ENCODE measurements at places on chromosomes 7 and 10. TPM values are rescaled to one million over a fixed set of nuclear protein-coding genes. Genes with fewer than 3 reads are reported as not detected.

The VSTM4 gene
- 6.8 TPM for total RNA-seq

DNA sequence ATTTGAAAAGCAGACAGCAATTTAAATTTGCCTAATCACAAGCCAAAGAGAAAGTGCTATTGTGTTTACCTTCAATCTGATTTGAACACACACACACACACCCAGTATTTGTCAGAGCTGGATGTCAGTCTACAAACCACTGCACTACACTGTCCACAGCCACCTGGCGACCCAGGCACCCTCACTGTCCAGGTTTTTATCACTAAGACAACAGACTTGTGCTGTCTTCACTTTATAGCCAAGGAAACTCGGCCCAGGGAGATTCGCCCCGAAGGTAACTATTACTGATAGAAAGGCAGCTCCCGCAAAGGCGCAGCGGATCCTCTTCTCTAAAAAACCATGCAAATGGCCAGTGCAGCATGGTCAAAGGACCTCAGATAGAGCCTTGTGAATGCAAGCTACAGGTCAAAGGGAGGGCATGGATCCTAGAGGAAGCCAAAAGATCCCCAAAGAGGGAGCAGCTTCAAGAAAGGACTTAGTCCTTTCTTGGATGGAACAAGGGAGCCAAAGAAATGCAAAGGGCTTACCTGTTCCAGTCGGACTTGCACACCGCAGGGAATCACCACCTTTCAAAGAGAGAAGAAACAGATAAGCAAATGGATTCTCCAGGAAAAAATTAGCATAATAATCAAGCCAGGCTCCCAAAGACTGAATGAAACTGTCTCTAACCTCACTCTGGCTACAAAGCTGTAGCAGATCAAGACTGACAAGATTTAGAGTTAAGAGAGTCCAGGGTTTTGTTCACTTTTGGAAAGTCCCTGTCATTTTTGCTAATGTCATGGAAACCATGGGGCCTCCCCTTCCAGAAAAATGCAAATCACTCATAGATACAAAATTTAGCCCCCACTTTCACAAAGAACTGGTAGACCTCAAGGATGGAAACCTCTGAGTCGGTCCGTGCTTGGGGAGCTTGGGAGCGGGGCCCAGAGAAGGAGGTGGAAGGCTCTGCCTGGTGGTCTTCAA, 101.1 kb downstream of the TNS3 start:
- DNase-seq = no peak
- H3K4me3 ChIP-seq = peak overlapping the region; percentile 20
- peak overlapping the region; percentile 77 for H3K27ac ChIP-seq
- no peaks in the 10 kb centered on the region for H3K27me3 ChIP-seq
- peaks cover 96% of the 10 kb centered on the region for H3K4me1 ChIP-seq

The UFSP1 gene
- total RNA-seq = 1.3 TPM

The PPP1R17 gene
- total RNA-seq = not detected

DNA sequence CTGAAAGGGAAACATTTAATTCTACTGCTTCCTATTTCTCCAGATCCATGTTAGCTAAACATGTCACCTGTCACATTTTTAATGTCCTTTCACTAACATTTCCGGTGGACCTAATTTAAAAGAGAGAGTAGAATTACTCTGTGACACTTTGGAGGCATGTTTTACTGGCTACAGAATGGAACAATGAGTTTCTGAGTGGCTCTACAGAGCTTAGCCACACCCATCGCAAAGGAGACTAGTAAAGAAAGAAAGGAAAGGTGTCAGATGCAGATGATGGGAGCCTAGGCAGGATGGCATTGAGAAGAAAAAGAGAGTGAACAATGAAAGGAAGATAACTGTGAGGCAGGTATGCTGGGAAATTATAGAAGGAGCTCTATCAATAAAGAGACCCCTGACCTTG, 35.9 kb downstream of the NDUFB2 start:
- no peak overlapping the region for H3K4me3 ChIP-seq
- no peak overlapping the region for H3K27ac ChIP-seq
- H3K27me3 ChIP-seq = no peaks in the 10 kb centered on the region
- H3K4me1 ChIP-seq = no peaks in the 10 kb centered on the region
- H3K36me3 ChIP-seq = peaks cover 13% of the 10 kb centered on the region
- no peak for DNase-seq

DNA sequence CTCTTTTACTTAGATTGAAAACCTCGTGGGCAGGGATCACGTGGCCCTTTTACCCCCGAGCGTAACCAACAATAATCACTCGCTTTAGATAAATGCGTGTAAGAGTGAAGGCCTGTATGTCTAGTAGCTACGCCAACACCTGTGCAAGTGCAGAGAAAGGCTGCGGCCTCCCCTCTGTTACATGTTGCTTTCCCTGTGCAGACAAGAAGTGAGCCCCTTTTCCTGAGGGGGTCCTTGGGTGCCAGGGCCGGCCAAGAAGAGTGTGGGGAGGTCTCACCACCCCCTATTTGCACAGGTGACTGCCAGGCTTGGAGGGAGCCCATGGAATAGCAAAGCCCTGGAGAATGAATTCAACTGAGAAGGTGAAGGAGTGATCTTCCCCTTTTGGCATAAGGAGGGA, 35.6 kb upstream of the CNPY1 start:
- H3K27ac ChIP-seq = no peak overlapping the region
- peaks cover 4% of the 10 kb centered on the region for H3K4me1 ChIP-seq
- H3K4me3 ChIP-seq = no peak overlapping the region
- H3K36me3 ChIP-seq = no peaks in the 10 kb centered on the region
- DNase-seq = peak; percentile 31
- H3K27me3 ChIP-seq = no peaks in the 10 kb centered on the region

DNA sequence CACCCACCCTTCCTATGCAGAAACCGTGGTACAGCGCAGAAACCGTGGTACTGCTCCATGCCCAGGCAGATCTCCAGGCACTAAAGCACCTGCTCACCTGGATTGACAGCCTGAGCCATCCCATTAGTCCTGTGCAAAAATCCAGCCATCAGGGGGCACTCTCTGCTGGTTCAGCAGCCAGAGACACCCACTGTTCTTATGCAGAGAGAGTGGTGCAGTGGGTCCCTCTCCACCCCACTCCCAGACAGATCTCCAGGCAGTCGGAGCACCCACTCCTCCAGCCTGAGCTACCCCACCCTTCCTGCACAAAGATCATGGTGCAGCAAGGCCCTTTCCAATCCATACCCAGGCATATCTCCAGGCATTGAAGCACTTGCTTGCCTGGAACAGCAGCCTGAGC, 219.8 kb downstream of the CTNNA3 start:
- no peaks in the 10 kb centered on the region for H3K4me1 ChIP-seq
- H3K27ac ChIP-seq = no peak overlapping the region
- no peak for DNase-seq
- no peaks in the 10 kb centered on the region for H3K27me3 ChIP-seq

The EPHB6 gene
- 12.3 TPM for total RNA-seq

The GDF10 gene
- total RNA-seq = 0.20 TPM

DNA sequence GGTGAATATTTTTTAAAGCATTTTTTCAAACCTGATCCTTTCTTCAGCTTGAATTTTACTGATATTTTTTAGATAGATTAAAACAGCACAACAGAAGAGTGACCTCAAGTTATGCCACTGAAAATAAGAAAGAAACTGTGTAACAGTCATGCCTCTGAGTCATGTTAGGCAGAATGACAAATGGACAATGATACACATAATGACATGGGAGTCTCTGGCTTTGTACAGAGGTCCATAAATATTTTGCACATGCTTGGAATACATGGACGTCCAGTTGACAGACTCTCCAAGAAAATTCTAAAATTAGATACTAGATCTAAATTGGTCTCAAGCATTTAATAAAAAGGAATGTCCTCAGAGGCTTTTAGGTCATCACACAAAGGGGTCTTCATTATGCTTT, 21.9 kb upstream of the SEMA3A start:
- H3K27ac ChIP-seq = no peak overlapping the region
- no peaks in the 10 kb centered on the region for H3K27me3 ChIP-seq
- no peaks in the 10 kb centered on the region for H3K4me1 ChIP-seq
- H3K36me3 ChIP-seq = no peaks in the 10 kb centered on the region
- H3K4me3 ChIP-seq = no peak overlapping the region
- no peak for DNase-seq

DNA sequence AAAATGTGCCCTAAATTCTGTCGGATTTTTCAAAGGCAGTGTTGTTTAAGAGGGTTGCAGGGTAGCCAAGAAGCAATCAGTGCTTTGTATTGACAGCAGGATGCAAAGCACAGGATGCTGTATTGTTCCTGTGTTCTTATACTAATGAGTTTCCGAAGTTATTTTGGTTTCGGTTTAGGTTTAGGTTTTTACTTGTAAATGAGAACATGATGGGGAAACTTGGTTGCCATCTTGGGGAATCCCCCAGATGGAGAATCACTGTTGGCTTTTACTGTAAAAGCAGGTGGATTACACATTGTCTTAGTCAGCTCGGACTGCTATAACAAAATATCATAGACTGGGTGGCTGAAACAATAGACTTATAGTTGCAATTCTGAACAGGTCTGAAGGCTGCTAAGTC, 72.1 kb downstream of the INHBA start:
- H3K27me3 ChIP-seq = no peaks in the 10 kb centered on the region
- H3K4me3 ChIP-seq = no peak overlapping the region
- H3K36me3 ChIP-seq = no peaks in the 10 kb centered on the region
- no peak for DNase-seq
- no peaks in the 10 kb centered on the region for H3K4me1 ChIP-seq

- peak overlapping the region; percentile 14 for H3K4me3 ChIP-seq
- no peak overlapping the region for H3K27ac ChIP-seq
- H3K4me1 ChIP-seq = peaks cover 21% of the 10 kb centered on the region
- DNase-seq = no peak
Measured at GRCh38 chr7:106736508-106737201, 75.7 kb upstream of the CCDC71L start.

DNA sequence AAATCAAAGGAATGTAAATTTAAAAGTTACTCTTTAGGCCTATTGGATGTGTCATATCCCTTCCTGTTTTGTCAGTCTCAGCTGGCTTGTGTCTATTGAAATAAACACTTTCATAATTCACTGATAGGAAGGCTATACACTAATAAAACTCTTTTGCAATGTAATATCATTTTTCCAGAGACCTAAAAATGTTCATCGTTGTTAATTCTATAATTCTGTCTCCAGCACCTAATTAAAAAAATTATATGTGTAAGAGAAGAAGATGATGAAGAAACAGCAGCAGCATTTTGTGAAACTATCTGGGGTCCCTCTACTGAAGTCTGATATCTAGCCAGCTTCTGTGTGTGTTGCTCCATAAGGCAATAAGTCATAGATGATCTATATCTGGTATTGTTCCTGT, 602.7 kb downstream of the ETV1 start:
- no peak overlapping the region for H3K27ac ChIP-seq
- H3K36me3 ChIP-seq = no peaks in the 10 kb centered on the region
- no peaks in the 10 kb centered on the region for H3K4me1 ChIP-seq
- no peak overlapping the region for H3K4me3 ChIP-seq
- H3K27me3 ChIP-seq = no peaks in the 10 kb centered on the region
- DNase-seq = no peak

- no peaks in the 10 kb centered on the region for H3K36me3 ChIP-seq
- DNase-seq = no peak
- H3K4me1 ChIP-seq = peaks cover 12% of the 10 kb centered on the region
- H3K4me3 ChIP-seq = no peak overlapping the region
- no peak overlapping the region for H3K27ac ChIP-seq
Measured at GRCh38 chr7:106600569-106601373, 60.2 kb downstream of the CCDC71L start.

GRCh38 chr10:93363891-93364648, 118.1 kb downstream of the MYOF start:
- H3K4me3 ChIP-seq = no peak overlapping the region
- no peaks in the 10 kb centered on the region for H3K4me1 ChIP-seq
- peak; percentile 81 for DNase-seq
- H3K27me3 ChIP-seq = no peaks in the 10 kb centered on the region
- H3K27ac ChIP-seq = peak overlapping the region; percentile 63
- H3K36me3 ChIP-seq = peaks cover 7% of the 10 kb centered on the region

The SPDYE11 gene
- not detected for total RNA-seq

The BICC1 gene
- 4.9 TPM for total RNA-seq

DNA sequence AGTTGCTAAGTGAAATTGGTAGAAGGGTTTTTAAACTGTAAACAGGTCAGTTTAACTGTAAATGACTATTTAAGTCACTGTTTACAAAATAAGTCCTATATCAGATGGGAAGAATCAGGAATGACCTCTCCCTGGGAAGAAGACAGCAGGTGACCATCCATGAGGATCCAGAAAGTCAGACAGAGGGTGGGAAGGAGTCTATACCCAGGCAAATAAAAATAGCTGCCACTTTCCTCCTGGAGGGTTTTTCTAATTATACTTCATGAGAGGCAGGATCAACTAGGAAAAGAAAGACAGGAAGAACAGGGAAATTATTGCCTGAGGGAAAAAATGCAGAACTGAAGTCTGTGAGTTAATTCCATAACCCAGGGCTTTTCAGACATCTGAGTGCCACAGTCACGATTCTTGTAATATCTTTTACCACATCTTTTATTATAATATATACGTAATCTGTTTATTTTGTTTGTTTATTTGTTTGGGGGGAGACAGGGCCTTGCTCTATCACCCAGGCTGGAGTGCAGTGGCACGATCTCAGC, 7.0 kb downstream of the DNTT start:
- no peak overlapping the region for H3K27ac ChIP-seq
- H3K27me3 ChIP-seq = no peaks in the 10 kb centered on the region
- no peaks in the 10 kb centered on the region for H3K36me3 ChIP-seq

- DNase-seq = no peak
- H3K4me3 ChIP-seq = no peak overlapping the region
- no peaks in the 10 kb centered on the region for H3K4me1 ChIP-seq
- H3K27me3 ChIP-seq = no peaks in the 10 kb centered on the region
- no peak overlapping the region for H3K27ac ChIP-seq
- no peaks in the 10 kb centered on the region for H3K36me3 ChIP-seq
Measured at GRCh38 chr7:82375129-82375528, 68.4 kb downstream of the CACNA2D1 start.

The ARPC1B gene
- total RNA-seq = 758 TPM

The GPRIN2 gene
- not detected for total RNA-seq

- no peak overlapping the region for H3K4me3 ChIP-seq
- no peak for DNase-seq
- H3K36me3 ChIP-seq = peaks cover 10% of the 10 kb centered on the region
- no peak overlapping the region for H3K27ac ChIP-seq
- H3K4me1 ChIP-seq = peaks cover 31% of the 10 kb centered on the region
Measured at GRCh38 chr10:96913906-96914305, 81.8 kb downstream of the LCOR start.

DNA sequence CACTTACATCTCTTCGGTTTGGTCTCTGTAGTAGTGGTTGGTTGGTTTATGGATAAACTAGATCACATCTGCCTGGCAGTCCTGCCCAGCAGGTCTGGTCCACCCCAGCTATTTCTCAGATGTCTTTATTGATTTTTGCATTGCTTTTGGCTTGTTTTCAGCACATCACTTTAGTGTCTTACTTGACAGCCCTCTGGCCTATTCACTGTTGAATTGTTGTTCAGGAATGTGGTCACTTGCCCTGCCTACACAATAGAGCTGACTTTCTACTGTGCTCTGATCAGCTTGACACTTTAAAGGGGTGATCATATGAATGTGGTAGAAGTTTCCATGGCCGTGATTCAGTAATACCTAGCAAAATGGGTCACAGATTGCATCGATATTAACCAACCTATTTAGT, 719.2 kb upstream of the LRRN3 start:
- H3K4me1 ChIP-seq = no peaks in the 10 kb centered on the region
- no peaks in the 10 kb centered on the region for H3K36me3 ChIP-seq
- H3K27ac ChIP-seq = no peak overlapping the region

The HOXA9 gene
- 0.94 TPM for total RNA-seq

The BBIP1 gene
- total RNA-seq = 34.4 TPM

- no peaks in the 10 kb centered on the region for H3K36me3 ChIP-seq
- H3K27ac ChIP-seq = peak overlapping the region; percentile 26
- H3K4me1 ChIP-seq = peaks cover 41% of the 10 kb centered on the region
- H3K27me3 ChIP-seq = no peaks in the 10 kb centered on the region
- no peak for DNase-seq
Measured at GRCh38 chr7:29115130-29115687, 31.1 kb downstream of the CPVL start.

All from spleen (tissue), 13 donors.